Cortex of kidney (tissue), 1 donor: ENCODE measurements at places on chromosomes 2 and 18.

DNA sequence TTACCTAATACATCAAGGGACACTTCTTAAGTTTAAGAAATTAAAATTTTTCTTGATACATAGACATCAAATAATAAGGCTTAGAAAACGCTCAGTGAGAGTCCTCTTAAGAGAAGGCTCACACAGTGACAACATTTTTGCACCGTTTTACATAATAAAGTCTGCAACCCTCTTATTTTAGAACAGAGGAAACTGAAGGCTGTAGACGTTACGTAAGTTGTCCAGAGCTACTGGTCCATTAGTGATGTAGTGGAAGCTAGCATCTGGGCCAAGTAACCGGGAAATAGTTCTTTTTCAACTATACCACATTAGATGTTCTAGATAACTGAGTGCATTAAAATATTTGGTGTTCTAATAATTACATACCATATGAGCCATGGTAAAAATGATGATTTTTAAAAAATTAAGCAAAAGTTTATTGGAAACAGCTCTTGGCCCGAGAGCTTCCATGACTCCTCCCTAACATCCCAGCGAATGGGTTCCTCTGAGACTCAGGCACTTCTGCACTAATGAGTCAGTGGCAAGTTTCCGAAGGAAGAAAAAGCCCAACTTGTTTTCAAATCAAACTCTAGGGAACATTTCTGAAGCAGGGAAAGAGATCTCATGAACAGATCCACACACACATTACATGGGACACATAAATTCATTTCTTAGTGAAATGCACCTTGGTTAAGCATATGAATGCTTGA lies 232.6 kb upstream of the PXDN start:
- no peak for DNase-seq

GRCh38 chr2:221999166-221999565 lies 299.6 kb downstream of the PAX3 start:
- DNase-seq = no peak

DNA sequence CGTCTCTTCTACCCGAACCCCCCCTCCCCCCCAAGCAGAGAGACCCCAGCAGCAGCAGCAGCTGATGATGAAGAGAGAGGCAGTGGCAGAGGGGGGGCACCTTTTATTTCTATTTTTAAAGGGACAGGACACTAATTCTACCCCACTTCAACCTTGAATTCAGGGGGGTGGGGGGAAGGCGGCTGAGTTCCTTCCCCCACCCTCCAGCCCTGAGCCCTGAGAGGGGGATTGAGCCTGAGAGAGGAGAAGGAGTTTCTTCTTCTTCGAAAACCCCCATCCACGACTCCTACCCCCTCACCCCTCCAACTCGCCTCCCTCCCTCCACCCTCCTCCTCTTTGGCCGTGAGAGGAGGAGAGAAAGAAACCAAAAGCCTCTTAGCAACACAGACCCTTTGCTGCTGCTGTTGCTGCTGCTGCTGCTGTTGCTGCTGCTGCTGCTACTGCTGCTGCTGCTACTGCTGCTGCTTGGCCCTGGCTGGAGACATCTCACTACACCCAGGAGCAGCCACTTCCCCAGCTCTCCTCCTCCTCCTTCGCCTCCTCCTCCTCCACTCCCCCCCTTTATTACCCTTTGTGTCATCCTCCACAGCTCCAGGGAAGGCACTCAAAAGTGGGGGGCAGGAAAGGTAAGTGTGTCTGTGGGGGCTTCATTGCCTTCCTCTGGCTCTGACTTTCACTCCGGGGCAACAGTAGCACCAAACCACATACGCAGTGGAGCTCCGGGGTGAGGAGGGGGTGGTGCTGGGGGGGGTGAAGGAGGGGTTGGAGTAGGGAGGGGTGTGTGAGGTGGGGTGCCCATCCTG lies at the start of gene MBD5:
Gene MBD5, plus strand, starts transcription at position 33 of the 803 bp plus-strand sequence.
- no peak for DNase-seq

- DNase-seq = no peak
Measured at GRCh38 chr2:46299365-46300263, 2.4 kb downstream of the EPAS1 start.

GRCh38 chr2:159153063-159153462 lies 133.4 kb downstream of the WDSUB1 start:
- no peak for DNase-seq

- DNase-seq = no peak
Measured at GRCh38 chr2:190678444-190679162, 29.7 kb downstream of the NAB1 start.

GRCh38 chr18:73758446-73758845 lies 389.2 kb downstream of the FBXO15 start:
- no peak for DNase-seq

DNA sequence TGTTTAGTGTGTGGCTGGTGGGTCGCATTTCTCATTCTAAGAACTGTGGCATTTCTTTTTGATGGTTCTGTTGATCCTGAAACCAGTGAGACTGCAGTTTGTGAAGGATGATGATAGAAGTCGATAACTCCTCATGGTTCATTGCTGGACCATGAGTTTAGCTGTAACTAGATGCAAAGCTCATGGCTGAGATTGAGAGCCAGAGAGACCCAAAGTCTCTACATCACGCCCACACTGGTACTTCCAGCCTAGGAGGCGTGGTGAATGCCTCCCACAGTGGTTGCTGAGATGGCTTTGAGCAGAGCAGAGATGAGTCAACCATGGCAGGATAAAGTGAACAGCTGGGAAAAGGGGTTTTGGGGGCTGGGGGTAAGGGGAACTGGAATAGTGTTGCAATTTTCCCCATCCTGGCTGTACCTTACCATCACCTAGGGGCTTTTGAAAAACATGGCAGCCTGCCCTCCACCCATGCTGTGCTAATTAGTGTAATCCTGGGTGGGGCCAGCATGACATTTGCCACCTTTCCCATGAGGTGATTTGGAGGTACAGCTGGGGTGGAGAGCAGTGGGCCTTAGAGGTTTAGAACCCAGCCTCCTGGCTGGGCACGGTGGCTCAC lies 24.1 kb downstream of the INPP4A start:
- no peak for DNase-seq

- no peak for DNase-seq
Measured at GRCh38 chr2:174038462-174038861, 73.3 kb upstream of the SP3 start.

- no peak for DNase-seq
Measured at GRCh38 chr2:191836853-191837769, 9.8 kb downstream of the CAVIN2 start.

DNA sequence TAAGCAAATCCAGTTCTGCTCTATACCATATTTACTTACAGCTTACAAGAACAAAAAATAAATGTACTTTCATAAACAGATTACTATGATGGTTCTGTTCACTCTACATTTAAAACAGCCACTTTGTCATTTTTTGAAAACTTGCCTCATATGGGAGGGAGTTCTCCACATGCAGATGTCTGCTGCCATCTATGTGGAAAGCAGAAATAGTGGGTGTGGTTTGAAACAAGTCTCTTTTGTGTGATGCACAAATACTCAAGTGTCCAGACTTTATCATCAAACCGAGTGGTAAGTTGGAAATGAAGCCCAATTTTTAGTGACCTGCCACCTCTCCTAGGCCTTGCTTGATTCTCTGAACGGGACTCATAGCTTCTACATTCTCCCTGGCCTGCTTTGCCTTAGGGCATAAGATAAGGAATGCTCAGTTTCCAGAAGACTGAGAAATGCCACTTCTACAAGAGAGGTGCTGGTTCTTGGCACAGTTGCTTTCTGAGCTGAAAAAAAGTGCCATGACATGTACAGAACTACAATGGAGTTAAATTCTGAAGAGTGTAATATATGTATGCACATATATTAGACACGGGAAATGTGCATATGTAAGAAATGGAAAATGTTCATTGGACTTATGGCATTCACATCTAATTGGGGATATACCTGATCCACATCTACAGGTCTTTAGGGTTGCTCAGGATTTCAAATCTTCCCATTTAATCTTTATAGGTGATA lies 221.0 kb downstream of the SLC8A1 start:
- no peak for DNase-seq

- DNase-seq = no peak
Measured at GRCh38 chr2:183078163-183078463, 434 bp upstream of the DUSP19 start.

DNA sequence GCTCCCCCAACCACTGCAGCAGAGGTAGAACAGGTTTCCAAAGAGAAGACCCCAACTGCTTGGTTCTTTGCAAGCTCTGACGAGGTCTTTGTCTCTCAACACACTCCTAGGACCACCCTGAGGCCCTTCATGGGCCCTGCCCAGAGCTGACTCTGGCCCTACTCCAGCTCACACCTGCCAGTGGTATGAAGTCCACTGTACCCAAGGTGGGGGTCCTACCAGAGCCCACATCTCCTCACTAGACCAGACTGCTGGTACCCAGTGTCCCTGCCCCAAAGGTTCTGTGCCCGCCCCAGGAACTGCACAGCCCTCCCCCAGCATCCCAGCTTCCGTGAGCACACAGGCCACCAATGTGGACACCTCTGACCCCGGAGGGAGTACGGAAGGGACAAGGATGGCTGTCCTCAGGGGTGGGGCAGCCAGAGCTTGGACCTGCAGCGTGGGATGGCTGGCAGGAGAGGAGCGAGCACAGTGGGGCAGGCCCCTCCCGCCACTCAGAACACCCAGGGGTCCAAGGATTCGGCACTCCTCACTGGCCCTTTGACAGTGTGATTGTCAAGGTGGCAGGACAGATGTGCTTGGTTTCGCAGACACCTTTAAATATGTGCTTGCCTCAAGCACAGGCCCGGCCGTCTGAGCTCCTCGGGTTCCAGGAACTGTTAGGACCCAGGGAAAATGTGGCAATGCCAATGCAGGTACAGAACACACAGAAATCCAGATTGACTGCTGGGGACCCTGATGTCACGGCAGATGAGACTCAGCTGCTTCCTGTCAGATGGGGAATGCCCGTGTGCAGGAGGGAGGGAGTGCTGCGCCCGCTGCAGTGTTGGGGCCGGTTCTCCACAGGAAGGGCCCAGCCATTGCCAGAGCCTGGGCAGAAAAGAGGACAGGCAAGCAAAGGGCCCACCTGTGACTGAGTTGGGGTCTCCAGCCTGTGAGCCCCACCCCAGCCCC lies 51.2 kb downstream of the MTERF4 start:
- no peak for DNase-seq

DNA sequence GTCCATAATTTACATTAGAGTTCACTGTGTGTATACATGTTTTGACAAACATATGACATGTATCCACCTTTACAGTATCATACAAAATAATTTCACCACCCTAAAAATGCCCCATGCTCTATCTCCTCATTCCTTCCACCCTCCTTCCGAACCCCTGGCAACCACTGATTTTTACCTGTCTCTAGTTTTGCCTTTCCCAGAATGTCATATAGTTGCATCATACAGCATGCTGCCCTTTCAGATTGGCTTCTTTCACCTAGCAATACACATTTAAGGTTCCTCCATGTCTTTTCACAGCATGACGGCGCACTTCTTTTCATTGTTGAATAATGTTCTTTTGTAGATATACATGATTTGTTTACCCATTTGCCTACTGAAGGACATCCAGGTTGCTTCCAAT lies 10.4 kb downstream of the LRPPRC start:
- DNase-seq = no peak

- no peak for DNase-seq
Measured at GRCh38 chr2:224377751-224378700, 23.9 kb downstream of the FAM124B start.

DNA sequence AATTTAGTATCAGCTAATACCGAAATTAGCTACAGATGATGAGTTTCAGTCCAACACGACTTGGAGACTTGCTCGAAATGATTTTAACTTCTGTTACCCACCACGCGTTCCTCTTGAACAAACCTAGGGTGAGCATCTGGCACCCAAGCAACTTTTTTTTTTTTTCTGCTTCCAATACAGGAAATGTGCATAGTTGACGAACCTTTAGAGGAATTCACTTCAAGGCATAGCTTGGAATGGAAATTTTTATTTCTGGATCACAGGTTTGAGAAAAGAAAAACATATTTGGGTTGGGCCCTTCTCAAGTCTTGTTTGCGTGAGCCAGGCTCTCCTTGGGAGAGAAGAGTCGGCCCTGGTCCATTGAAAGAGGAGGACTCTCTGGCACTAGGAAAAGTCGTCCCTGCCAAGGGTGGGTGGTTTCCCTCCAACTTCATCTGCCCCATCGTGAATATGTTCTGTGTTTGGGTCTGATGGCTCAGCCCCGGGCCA lies 37.4 kb upstream of the RPL31 start:
- no peak for DNase-seq

GRCh38 chr18:25299426-25300300 lies 52.3 kb downstream of the ZNF521 start:
- DNase-seq = no peak

DNA sequence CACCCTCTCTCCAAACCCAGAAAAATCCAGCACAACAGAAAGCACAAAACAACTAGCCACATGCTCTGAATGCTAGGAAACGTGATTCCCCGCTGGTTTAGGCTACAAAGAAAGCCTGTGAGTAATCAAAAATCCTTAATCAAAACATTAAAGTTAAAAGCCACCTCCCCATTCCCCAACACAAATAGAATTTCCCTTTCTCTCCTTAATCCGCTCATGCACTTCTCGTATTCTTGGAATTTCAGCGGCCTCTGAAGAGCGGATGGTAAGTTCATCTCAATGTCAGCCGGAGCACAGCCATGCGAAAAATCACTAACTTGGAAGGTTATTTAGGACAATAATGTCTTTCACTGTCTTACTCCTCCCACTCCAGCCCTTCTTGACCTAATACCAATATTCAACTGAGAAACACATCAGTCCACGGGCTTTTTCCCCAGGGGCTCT lies 126.7 kb downstream of the OSBPL1A start:
- no peak for DNase-seq

GRCh38 chr2:151905963-151906632 lies 77.9 kb upstream of the ARL5A start:
- no peak for DNase-seq

DNA sequence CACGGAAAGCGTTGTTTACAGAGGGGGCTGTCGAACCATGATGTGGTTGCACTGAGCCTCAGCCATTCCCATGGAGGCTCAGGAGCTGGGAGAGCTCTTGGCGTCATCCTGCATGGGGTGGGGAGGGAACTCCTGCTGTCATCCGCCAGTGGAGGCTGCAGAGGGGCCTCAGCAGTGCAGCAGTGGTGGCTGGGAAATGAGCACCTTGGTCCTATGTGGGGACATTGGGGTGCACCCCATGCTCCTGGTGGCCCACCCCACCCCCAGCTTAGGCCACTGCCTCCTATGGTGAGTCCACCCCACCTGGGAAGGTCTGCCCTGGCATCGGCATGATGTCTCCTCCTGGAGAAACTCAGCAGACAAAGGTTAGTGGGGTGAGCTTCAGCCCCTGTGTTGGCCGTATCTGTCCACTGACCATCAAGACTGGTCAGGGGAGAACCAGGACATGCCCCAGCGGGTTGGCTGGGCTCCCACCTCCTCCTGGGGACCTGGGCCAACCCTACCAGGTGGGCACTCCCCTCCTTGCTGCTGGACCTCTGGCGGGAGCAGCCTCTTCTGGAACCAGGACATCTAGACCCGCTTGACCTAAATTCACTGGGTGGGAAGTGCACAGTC lies 67.8 kb upstream of the HDAC4 start:
- no peak for DNase-seq

- DNase-seq = no peak
Measured at GRCh38 chr18:50527636-50528307, 32.1 kb upstream of the MAPK4 start.

DNA sequence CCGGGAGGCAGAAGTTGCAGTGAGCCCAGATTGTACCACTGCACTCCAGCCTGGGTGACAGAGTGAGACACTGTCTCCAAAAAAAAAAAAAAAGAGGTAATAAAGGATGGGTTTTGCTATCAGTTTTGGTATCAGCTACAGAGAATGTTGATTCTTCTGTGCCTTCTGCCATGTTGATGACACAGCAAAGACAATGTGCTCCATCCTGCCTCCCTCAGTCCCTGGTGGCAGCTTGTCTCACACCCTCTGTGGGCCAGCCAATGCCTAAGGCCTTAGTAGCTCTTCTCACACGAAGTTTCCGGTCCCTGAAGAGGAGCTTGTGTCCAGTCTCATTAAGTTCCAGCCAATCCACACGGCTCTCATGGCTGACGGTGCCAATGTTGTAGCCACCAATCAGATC lies 17.6 kb downstream of the IFT172 start:
- DNase-seq = no peak
